ENCODE measurements at places on chromosomes 4 and X.

DNA sequence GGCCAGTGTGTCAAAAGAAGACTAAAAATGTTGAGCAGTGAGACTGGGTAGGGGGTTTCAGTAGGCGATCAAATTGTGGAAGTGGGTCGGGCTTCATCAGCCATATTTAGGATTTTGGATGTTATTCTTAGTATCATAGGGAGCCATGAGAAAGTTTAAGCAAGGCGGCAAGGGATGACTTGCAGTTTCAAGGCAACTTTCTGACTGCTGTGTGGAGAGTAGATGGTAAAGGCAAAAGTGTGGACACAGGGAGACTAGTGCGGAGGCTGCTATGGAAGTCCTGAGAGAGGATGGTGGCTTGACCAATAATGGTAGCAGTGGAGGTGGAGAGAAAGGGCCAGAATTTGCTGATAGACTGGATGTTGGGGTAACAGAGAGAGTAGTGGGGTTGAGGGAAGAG, 15.4 kb downstream of the GK start:
- DNase-seq = no peak

DNA sequence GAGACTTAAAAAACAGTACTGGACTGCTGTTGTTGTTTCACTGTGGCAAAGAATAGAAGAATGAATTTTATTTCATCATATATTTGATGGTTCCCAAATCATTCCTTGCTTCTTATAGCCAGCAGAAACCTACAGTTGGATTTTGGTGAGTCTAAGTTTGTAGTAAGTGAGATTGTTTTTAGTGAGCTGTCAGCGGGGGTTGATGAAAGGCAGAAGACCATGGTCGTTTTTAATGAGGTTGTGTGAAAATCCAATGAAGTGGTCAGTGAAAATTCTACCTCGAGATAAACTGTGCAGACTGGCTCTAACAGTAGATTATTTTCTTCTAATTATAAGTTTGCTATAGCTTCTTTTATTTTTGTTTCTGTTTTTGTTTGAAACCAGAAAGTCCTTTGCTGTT, 36.2 kb downstream of the ANAPC4 start:
- DNase-seq = no peak

DNA sequence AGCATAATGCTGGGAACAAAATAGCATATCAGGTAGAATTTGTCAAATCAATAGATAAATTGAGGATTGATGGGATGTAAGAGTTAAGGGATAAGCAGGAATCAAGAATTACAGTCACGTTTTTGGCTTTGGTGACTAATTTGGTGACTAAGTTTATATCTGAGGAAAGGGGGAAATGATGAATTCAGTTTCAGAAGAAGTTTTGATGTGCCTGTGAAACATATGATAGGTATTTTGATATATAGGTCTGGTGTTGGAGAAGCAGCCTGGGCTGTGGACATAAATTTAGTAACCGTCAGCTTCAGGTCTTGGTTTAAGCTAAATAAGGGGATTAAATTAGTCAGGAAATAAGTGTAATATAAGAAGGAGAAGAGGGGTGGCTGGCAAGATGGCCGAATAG, 79.0 kb upstream of the EDA2R start:
- no peak for DNase-seq

DNA sequence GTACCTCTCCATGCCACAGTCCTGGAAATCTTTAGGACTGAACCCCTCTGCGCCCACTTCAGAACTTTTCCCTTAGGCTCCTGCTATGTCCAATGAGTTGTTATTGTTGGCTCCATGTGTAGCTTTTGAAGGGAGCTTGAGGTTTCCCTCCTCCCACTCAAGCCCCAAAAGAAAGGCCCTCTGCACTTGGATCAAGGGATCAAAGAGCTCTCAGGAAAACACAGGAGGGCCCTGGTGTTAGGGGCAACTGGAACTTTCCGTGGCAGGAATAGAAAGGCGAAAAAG, 135.0 kb downstream of the RASL11B start:
- DNase-seq = no peak

- no peak for DNase-seq
Observed at GRCh38 chrX:119982145-119982544, 38.6 kb upstream of the NKAP start.

DNA sequence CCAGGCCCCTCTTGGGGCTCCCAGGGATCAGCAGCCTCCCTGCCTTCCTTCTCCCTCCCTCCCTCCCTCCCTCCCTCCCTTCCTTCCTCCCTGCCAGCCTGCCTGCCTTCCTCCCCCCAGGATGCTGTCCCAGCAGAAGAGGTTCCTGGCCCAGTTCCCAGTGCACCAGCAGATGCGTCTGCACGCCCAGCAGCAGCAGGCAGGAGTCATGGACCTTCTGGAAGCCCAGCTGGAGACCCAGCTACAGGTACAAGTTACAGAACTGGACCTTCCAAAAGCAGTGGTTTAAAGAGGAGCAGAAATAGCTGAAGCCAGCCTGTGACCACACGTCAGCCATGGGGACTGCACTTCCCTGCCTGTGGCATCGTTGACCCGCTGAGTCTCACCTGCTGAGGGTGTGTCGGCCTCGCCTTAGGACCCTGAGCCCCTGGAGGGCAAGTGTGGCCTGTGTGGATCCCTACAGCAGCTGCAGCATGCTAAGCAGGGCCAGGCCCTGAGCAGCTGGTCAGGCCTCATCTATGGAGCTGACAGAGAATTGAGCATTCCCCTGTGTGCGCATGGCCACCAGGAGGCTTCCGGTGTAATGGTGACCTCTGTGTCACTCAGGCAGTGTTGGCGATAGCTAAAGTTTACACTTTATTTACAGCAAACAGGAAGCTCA, 84.7 kb downstream of the CRMP1 start:
- DNase-seq = no peak

DNA sequence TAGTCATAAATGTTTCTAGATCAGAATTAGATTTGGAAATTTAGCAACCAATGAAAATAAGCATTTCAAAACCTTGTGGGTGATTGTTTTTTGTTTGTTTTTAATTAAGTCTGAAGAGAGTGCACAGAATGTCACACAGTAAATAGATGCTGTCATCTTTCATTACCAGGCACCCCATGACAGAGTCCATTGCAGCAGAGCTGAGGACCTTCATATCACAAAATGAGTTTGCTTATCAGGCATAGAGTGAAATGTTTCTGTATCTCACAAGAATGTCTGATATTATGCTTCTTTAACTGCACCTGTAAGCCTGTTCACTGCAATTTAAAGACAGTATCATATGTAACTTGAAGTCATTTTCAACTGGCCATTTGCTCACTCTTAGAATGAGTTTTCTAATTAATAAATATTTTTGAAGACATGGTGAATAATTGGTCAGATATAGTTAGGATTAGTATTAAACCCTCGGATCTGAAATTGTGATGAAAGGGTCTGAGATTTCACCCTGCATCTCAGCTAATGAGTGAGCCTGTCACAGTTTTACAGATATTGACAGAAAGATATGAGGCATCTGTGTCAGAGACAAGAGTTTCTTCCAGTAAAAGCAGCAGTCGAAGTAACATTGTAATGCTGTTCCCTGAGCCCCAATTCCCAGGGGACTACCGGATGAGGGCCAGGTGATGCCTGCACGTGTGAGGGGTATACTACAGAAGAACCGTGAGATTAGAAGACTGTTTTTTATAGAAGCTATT, 416.4 kb downstream of the CCSER1 start:
- DNase-seq = no peak

GRCh38 chr4:68175562-68176155, 46.0 kb upstream of the TMPRSS11F start:
- no peak for DNase-seq

DNA sequence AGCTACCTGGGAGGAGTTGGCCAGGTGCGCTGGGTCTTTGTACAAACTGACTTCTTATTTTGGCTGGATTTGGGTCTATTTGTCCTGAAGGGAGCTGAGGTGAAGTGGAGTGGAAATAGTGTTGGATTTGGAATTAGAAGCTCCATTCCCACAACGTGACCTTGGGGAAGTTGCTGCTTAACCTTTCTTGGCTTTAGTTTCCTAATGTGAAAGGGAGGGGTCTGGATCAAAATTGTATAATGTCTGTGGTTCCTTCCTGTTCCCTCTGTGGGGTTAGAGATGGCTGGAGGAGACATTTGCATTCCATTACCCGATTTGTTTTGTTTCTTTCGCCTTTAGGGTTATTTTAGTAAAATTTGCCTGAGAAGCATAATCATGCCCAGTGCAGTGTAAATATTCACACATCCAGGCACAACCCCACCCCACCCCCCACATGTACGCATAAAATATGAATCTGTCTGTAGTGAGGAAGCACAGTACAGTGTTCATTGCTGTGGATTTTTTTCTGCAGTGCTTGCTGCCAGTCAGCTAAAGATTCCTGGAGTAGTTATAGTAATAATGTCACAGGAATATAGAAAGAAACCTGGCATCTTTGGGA, 21.5 kb downstream of the JADE1 start:
- DNase-seq = no peak

DNA sequence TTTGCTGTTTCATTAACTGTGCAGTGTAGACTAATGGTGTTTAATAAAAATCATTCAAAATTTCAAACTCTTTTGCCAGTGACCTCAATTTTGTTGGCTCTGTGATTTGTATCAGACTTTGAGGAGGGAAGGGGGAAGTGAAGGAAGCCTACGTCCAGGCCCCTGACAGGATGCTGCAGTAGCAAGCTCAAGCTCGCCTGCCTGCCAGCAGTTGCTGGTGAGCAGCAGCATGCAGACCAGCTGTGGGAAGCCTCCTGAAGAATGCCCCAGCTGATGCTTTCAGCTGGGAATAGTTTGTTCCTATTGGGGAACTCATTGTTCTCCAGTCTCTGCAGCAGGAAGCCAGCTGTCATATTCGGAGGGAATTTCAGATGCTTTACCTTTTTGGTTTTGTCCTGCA, 495.2 kb downstream of the AFF2 start:
- DNase-seq = no peak

- no peak for DNase-seq
Observed at GRCh38 chr4:122346036-122346435, 32.8 kb upstream of the ADAD1 start.

GRCh38 chr4:109730619-109731545, 1.0 kb upstream of the PLA2G12A start:
- DNase-seq = no peak

Data from left hindlimb (tissue), 1 donor.